ENCODE measurements at places on chromosomes 2 and 18.
A peak's percentile ranks its signal among the peaks of the same experiment; 100 is the strongest.

GRCh38 chr2:210997373-210997772 lies 441.0 kb downstream of the CPS1 start:
- no peak for DNase-seq

DNA sequence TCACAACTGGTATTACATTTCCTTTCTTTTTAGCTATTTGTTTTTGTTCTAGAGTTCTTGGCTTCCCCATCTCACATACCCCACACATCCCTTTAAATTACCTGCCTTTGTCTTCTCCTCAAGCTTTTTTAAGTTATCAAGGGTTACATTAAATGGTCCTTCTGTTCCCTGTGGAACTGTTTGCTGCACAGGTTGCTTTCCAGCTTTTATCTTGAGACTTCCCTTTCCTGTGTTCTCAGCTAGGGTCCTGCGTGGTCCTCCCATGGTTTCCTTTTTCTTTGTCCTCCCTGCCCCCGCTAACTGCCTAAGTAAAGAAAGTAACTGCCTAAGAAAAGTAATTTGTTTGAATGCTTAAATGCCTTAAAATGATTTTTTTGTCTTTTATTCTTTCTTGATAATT lies 66.8 kb downstream of the EPB41L5 start:
- no peak for DNase-seq

DNA sequence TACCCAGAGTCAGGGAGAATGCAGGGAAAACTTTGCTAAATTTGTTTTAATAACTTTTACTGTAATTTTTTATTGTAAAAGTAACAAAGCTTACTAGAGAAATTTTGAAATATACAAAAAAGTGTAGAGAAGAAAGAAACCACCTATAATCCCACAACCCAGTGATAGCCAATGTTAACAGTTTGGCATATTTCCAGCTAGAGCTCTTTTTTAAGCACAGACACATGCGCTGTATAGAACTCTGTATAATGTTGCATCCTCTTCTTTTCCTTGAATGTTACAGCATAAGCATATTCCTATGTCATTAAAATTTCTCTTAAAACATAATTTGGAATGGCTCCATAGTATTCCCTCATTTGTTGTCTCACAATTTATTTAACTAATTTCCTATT lies 37.4 kb upstream of the EPAS1 start:
- DNase-seq: no peak

DNA sequence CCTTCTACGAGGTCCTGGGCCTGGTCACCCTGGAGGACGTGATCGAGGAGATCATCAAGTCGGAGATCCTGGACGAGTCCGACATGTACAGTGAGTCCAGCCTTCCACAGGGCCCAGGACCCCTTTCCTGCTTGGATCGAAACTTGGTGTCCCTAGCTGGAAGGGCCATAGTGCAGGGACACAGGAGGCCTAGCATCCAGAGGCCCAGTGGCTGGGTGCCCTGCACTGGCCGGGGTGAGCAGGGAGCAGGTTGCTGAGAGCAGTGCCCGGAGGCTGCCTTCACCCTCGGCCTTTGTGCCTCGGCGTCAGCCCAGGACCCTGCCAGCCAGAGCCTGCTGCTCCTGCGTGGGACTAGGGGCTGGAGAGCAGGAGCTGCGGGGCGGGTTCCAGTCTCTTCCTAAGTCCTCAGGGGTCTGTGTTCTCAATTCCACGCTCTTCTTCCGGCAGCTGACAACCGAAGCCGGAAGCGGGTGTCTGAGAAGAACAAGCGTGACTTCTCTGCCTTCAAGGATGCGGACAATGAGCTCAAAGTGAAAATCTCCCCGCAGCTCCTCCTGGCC lies 18.9 kb upstream of the CNNM3 start:
- no peak for DNase-seq

DNA sequence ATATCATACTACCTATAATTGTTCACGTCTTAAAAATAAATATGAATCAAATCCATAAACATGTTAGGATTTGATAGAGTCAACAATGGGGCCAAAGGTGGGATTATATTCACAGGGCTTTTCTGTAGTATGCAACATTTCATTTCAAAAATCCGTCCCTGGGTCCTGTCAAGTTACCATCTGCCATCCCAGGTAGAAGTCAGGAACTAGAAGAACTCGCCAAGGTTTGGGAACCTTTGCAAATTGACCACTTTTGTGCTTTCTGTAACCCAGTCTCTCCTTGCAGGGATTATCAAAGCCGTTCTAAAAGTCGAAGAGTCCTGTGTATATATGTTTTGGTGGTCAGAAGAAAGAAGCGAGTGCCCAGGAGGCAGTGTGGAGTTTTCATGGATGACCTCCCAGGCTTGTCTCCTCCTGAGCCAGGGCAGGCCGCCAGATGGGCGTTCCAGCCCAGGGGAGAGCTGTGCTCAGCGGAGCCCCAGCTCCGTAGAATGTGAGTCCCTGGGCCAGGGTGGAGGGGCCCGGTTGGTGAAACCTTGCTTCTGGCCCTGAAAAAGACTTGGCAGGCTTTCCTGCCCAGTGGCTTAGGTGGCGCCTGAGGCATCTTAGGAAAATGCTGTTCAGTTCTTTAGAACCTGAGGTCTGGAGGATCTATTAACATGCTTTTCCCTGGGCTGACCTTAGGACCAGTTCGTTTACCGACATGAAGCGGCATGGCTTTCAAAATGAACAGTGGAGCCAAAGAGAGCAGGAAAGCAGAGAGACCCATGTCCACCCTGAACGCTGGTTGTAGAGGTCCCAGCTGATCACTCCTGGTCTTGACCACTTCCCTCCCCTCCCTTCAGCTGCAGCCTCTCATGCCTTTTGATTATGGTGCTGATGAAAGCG lies 69.2 kb downstream of the LONRF2 start:
- DNase-seq: no peak

GRCh38 chr2:225599856-225600255 lies 200.3 kb downstream of the NYAP2 start:
- no peak for DNase-seq

DNA sequence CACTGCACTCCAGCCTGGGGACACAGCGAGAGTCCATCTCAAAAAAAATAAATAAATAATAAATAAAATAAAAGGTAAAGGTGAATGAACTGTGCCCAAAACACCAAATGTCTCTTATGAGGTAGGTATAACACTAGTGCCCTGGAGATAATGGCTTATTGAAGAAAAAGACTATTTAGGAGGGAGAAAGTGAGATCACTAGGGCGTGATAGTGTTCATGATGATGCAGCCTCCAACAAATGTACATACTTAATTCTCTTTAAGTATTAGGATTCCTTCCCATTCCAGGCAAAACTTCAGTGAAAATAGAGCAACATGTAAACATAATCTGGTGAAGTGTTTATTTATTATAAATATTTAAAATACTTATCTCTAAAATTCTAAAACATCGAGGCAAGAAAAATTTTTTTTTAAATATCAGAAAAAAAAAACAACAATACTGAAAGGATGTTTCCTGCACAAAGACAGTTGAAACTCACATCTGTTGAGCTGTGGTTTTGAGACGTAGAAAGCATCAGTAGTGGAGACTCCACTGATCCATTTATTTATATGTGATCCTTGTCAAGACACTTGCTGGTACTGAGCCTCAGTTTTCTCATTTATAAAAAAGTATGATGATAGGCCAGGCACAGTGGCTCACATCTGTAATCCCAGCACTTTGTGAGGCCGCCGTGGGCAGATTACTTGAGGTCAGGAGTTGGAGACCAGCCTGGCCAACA lies 183.3 kb downstream of the LRP1B start:
- DNase-seq: no peak

GRCh38 chr2:719734-720133 lies 42.5 kb upstream of the TMEM18 start:
- no peak for DNase-seq

DNA sequence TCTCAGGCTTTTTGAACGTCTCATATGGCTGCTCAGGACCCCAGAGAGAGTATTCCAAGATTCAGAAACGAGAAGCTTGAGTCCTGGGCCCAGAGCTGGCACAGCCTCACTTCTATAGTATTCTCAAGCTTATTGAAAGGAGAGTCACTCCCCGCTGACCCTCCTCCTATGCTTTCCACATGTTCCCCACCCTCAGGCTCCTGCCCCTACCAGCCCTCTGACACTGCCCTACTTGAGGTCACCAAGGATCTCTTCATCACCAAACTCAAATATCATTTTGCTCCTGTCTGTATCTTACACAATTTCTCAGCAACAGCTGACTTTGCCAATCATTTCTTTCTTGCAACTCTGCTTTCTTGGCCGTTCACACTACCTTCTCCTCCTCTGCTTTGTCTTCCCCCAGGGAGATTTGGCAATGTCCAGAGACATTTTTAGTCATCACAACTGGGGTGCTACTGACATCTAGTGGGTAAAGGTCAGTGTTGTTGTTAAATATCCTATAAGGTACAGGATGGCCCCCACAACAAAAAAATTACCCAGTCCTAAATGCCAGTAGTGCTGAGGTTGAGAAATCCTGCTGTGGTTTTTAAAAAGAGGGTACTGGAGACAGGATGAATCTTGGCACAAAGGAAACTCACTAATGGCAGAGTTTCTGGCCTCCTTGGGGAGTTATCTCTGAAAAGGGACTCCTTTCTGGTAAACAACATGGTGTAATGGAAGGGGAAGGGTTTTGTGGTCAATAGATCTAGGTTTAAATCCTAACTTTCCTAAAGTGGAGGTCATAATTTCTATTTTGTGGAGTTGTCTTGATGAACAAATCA lies 26.9 kb upstream of the INSIG2 start:
- DNase-seq: no peak

DNA sequence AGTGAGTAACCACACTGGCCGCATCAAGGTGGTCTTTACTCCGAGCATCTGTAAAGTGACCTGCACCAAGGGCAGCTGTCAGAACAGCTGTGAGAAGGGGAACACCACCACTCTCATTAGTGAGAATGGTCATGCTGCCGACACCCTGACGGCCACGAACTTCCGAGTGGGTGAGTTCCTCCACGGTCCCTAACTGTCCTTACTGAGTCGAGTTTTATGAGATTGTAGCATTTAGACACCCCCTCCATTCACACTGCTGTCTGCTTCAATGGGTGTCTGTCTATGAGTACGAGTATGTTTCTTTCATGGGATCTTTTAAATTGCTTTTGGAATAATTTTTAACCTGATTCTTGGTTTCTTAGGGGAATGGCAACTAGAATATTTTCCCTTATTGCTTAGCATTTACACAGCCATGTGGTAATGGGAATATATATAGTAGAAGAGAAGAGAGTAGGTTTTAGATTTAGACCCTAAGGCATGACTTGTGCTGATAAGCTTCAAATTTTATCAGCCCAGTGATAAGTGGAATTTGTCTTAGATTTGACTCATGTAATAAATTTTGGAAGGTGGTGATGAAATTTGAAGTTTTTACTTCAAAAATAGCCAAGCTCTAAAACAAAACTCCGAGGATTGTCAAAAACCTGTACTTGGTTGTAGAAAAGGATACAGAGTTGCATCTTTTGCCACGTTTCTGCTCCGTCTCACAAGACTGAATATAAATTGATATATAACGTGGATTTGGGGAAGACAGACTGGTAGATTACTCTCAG lies 188.2 kb downstream of the LTBP1 start:
- DNase-seq: no peak

DNA sequence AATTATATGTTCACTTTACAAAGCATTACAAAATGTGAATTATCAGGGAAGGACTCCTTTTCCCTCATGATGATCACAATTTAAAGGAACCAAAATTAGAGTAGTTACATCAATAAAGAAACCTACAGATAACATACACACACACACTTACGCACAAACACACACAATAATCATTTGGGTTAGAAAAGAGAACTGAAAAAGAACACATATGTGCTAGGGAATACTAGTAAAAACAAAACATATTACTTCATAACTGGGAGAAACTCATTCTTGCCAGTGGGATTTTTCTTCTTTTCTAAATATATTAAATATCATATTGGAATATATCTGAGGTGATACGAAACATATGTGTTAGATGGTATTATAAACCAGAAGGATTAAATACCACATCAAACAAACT lies 42.3 kb downstream of the FIGN start:
- DNase-seq: no peak

GRCh38 chr2:104889960-104890684 lies 36.2 kb downstream of the POU3F3 start:
- DNase-seq: no peak

DNA sequence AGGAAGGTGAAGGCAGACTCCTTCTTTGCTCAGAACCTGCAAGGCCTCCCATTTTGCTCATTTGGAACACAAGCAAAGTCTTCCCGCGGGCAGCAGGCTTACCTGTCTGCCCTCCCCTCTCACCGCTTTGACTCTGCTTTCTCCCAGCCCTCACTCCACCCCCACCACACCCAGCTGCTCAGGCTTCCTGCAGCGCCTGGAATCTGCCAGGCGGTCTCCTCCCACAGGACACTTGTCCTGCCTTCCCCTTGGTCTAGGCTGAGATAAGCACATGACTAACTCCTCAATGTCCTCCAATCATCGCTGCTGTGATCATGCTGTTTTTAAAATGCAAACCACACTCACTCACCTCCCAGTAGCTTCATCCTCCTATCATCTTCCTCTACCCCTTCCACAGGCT lies 430.0 kb downstream of the ZNF516 start:
- DNase-seq: no peak

DNA sequence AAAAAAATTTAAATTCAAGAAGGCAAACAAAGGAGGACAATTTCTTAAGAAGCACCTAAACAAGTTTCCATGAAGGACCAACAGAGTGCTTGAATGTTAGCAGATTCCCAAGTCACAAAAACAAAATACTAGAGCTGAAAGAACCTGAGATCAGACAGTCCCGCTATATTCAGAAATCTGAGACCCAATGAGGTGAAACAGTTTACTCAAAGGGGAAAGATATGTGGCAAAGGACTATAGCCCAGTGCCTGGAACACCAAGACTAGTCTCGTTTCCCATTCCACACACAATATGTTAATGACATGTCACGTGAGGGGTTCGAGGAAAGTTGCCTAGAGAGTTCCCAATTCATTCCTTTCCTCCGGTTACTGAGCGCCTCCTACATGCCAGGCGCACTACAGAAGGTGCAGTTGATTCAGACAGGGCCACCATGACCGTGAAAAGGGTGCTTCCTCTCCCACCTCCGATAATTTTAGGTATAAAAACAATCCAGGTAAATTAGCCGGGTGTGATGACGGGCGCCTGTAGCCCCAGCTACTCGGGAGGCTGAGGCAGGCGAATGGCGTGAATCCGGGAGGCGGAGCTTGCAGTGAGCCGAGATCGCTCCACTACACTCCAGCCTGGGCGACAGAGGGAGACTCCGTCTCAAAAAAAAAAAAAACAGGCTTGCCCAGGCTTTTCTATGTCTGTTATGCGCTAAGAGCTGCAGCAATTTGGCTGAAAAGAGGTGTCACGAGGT lies 617 bp downstream of the SRBD1 start:
- peak; percentile 9 for DNase-seq

- DNase-seq: no peak
Measured at GRCh38 chr2:29705616-29706015, 215.8 kb downstream of the ALK start.

GRCh38 chr2:85935746-85936208 lies 47.0 kb upstream of the ST3GAL5 start:
- no peak for DNase-seq

DNA sequence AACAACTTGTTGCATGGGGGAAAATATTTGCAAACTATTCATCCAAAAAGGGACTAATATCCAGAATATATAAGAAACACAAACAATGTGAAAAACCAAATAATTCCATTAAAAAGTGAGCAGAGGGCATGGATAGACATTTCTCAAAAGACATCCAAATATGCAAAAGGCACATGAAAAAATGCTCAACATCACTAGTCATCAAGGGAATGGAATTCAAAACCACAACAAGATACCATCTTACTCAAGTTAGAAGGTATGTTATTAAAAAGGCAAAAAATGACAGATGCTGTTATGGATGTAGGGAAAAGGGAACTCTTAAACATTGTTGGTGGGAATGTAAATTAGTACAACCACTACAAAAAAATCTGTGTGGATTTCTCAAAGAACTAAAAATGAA lies 396.5 kb downstream of the CCDC85A start:
- DNase-seq: no peak

Data from activated T-helper 1 cell treated with anti-CD3 and anti-CD28 coated beads, Interleukin-2, amount 50 U/mL, for 16 hours (primary cell).